ENCODE measurements at places on chromosomes 12 and 14.

- H3K36me3 ChIP-seq = no peaks in the 10 kb centered on the region
- no peak overlapping the region for H3K4me3 ChIP-seq
- no peaks in the 10 kb centered on the region for H3K4me1 ChIP-seq
- no peaks in the 10 kb centered on the region for H3K27me3 ChIP-seq
- DNase-seq = no peak
Observed at GRCh38 chr12:83172866-83173649, 486.4 kb downstream of the TMTC2 start.

GRCh38 chr14:70188659-70189455 lies at the start of gene SLC8A3:
TSS of gene SLC8A3 (minus strand) at chr14:70188951. CDS start at chr14:70168422, 20,529 bp downstream.
- H3K4me3 ChIP-seq = peak within 1 kb of the TSS; percentile 82
- peaks cover 65% of the 10 kb centered on the region for H3K27me3 ChIP-seq
- H3K4me1 ChIP-seq = peaks cover 14% of the 10 kb centered on the region
- no peaks in the 10 kb centered on the region for H3K36me3 ChIP-seq
- H3K27ac ChIP-seq = peak within 1 kb of the TSS; percentile 27

- no peak overlapping the region for H3K4me3 ChIP-seq
- no peak for DNase-seq
- peaks cover 6% of the 10 kb centered on the region for H3K27me3 ChIP-seq
- H3K36me3 ChIP-seq = no peaks in the 10 kb centered on the region
Observed at GRCh38 chr12:100427078-100427477, 46.6 kb upstream of the NR1H4 start.

DNA sequence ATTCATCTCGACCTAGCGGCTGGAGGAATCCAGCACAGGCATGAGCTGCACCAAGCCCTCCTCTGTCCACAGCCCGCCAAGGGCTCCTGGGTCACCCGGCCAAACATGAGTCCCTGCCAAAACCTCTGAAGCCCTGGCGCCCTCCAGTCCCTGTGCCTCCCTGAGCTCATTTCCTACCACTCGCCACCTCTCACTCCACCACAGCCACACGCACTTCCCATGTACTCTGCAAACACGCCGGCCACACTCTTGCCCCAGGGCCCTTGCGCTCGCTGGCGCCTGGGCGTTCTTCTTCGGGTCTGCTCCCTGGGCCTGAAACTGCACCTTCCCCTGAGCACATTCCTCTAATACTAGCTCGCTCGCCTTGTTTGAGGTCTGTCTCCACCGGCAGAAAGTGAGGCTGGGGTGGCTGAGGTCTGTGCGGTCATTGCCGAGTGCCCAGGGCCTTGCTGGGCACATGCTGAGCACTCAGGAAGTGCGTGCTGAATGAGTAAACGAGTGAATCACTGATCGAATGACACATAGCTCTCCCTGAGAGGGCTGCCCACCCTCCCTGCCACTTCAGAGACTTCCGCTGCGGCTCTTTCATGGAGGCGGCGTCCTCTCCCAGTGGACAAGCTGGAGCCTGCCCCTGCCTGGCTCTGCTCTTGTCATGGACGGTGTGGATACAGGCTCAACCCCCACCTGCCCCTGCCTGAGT lies 33.7 kb upstream of the DLK1 start:
- peaks cover 2% of the 10 kb centered on the region for H3K27me3 ChIP-seq
- H3K27ac ChIP-seq = no peak overlapping the region
- no peaks in the 10 kb centered on the region for H3K36me3 ChIP-seq
- no peak overlapping the region for H3K4me3 ChIP-seq
- DNase-seq = no peak
- no peaks in the 10 kb centered on the region for H3K4me1 ChIP-seq

- no peak overlapping the region for H3K4me3 ChIP-seq
- no peak for DNase-seq
- no peaks in the 10 kb centered on the region for H3K36me3 ChIP-seq
Observed at GRCh38 chr12:21934173-21934572, 7.1 kb downstream of the ABCC9 start.

DNA sequence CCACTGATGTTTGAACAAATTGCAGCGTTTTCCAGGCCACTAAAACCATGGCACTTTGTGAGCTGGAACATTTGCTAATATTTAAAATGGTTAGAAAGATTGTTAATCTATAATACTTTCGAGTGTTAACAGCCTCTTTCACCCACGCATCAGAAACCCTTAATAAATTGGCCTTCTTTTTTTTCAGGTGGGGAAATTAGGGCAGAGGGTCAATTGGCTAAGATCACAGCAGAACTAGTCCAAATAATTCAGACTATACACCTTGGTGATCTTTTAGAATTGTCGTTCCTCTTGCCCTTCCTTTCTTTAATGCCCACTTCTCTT lies 105.8 kb downstream of the PTCSC3 start:
- H3K27ac ChIP-seq = no peak overlapping the region
- H3K27me3 ChIP-seq = peaks cover 23% of the 10 kb centered on the region
- DNase-seq = no peak

DNA sequence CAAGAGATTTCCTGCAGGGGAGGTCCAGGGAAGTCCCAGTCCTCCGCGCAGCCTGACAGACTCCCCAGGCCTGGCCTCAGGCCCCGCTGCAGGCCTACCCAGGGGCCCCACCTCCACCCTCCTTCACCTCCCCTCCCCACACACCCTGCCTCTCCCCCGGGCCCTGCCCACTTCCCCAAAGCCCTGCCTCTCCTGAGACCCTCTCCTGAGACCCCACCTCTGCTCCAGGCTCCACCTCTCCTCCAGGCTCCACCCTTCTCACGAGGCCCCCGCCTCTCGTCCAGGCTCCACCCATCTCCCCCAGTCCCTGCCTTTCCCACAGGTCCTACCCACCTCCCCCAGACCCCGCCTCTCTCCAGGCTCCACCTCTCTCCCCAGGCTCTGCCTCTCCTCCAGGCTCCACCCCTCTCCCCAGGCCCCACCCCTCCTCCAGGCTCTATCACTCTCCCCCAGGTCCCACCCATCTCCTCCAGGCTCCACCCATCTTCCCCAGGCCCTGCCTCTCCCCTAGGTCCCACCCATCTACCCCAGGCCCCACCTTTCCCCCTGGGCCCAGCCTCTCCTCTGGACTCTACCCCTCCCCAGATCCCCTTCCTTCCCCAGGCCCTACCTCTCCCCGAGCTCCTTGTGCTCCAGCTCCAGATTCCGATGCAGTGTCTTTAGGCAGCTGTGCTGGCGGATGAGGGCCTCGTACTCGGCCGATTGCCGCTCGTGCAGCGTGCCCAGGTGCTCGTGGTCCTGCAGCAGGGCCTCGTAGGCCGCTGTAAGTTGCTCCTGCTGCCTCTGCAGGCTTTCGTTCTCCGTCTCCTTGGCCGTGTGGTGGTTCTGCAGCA lies 58.8 kb upstream of the GPR68 start:
- no peaks in the 10 kb centered on the region for H3K27me3 ChIP-seq
- peaks cover 70% of the 10 kb centered on the region for H3K36me3 ChIP-seq
- no peak overlapping the region for H3K4me3 ChIP-seq
- peak; percentile 89 for DNase-seq

DNA sequence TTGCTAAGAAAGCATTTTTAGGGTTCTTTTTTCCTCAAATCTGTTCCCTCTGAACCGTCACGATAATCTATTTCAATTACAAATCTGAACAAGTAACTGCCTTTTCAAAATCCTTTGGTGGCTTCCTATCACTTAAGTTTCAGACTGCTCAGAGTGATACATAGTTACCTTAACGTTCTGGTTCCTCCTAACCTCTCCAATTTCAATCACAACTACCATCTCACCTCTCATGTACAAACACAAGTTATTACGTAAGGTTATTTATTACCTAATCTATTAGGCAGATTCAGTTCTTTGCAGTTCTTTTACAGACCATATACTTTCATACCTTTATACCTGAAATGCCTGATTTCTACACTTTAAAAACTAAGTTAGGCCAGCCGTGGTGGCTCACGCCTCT lies 12.1 kb downstream of the RNF212B start:
- no peaks in the 10 kb centered on the region for H3K36me3 ChIP-seq
- no peak overlapping the region for H3K4me3 ChIP-seq
- H3K27ac ChIP-seq = no peak overlapping the region
- peaks cover 12% of the 10 kb centered on the region for H3K27me3 ChIP-seq
- no peak for DNase-seq
- no peaks in the 10 kb centered on the region for H3K4me1 ChIP-seq

DNA sequence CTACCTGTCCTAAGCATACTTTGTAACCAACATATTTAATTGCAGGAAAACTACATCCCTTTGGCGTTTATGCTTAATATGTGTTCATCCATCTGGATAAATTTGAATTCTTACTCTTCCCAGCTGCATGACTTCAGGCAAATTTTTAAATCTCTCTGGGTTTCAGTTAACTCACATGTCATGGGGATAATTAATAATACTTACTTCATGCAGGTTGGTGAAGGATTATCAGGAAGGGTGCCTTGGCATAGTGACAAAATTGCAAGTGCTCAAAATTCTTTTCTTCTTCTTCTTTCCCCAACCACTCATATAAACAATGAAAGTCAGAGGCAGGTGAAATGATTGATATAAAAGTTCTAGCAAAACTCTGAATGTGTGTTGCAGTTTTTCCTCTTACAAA lies 15.9 kb downstream of the SYT10 start:
- H3K27ac ChIP-seq = no peak overlapping the region
- no peak overlapping the region for H3K4me3 ChIP-seq
- H3K4me1 ChIP-seq = no peaks in the 10 kb centered on the region
- no peak for DNase-seq

DNA sequence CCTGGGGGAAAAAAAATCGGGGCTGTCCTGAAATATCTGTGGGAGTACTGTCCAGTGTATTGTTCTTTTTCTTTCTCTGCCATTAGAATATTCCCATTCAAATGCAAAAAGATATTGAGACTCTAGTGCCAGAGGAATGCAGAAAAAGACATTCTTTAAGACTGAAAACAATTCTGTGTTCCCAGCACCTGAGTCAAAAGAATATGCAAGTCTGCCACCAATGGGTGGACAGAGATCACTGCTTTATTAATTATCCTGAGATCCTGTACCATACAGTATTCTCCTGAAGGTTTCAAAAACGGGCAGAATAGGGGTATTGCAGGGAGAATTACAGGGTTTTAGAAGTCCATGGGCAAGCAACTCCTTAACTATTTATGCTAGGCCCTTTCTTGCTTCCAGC lies 361.8 kb downstream of the C12orf50 start:
- H3K27ac ChIP-seq = no peak overlapping the region
- no peak for DNase-seq
- no peak overlapping the region for H3K4me3 ChIP-seq
- H3K4me1 ChIP-seq = peaks cover 2% of the 10 kb centered on the region

- no peaks in the 10 kb centered on the region for H3K36me3 ChIP-seq
- DNase-seq = no peak
- no peak overlapping the region for H3K27ac ChIP-seq
- H3K27me3 ChIP-seq = no peaks in the 10 kb centered on the region
- H3K4me1 ChIP-seq = no peaks in the 10 kb centered on the region
- no peak overlapping the region for H3K4me3 ChIP-seq
Observed at GRCh38 chr12:124727264-124727800, 136.3 kb downstream of the SCARB1 start.

DNA sequence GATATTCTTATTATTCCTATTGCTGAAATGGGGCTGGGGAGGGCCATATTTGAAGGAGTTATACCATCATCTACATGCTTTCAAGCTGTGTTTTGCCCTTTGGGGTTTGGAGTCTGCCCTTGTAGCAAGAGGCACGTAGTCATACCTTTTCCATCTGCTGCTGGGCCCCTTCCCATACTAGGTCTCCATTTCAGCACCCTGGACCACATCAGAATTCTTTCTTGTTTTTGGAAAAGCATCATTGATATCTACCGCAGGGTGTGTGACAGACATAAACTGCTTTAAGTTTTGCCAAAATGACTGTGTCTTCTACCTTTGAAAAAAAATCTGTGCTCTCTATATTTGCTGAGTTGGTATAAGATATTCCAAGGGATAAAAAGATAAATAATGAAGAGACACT lies 12.3 kb upstream of the DUSP6 start:
- no peak overlapping the region for H3K27ac ChIP-seq
- peaks cover 2% of the 10 kb centered on the region for H3K27me3 ChIP-seq

GRCh38 chr14:79911744-79912143 lies 299.6 kb downstream of the DIO2 start:
- H3K36me3 ChIP-seq = no peaks in the 10 kb centered on the region
- H3K4me1 ChIP-seq = no peaks in the 10 kb centered on the region
- no peak overlapping the region for H3K4me3 ChIP-seq
- H3K27me3 ChIP-seq = no peaks in the 10 kb centered on the region

- no peaks in the 10 kb centered on the region for H3K4me1 ChIP-seq
- DNase-seq = no peak
- no peak overlapping the region for H3K4me3 ChIP-seq
- no peaks in the 10 kb centered on the region for H3K36me3 ChIP-seq
- H3K27me3 ChIP-seq = no peaks in the 10 kb centered on the region
- H3K27ac ChIP-seq = no peak overlapping the region
Observed at GRCh38 chr14:30185832-30186231, 258.2 kb upstream of the PRKD1 start.

- peaks cover 6% of the 10 kb centered on the region for H3K36me3 ChIP-seq
- no peaks in the 10 kb centered on the region for H3K4me1 ChIP-seq
- no peak for DNase-seq
- no peak overlapping the region for H3K27ac ChIP-seq
Observed at GRCh38 chr12:109185441-109185840, 69.1 kb downstream of the ACACB start.

DNA sequence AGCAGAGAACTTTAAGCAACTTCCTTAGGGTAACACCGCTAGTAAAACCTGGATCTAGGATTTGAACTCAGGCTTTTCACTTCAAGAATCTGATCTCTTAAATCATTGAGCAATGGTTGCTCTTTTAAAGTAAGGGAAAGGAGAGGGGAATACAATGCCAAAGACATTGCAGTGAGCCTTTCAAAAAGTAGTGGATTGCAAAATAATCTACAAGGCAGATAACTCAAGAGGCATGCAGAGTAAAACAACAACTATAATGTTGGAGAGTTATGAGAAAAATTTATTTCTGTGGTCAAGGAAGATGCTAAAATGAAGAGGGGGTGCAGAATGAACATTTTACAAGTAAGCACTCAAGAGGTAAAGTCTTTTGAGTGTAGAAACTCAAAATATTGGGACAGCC lies 432.6 kb downstream of the C12orf50 start:
- H3K27ac ChIP-seq = no peak overlapping the region
- DNase-seq = no peak
- no peak overlapping the region for H3K4me3 ChIP-seq
- H3K36me3 ChIP-seq = no peaks in the 10 kb centered on the region
- no peaks in the 10 kb centered on the region for H3K4me1 ChIP-seq

GRCh38 chr14:57816568-57817284 lies 49.2 kb downstream of the SLC35F4 start:
- H3K36me3 ChIP-seq = no peaks in the 10 kb centered on the region
- no peak for DNase-seq
- no peak overlapping the region for H3K4me3 ChIP-seq
- peaks cover 2% of the 10 kb centered on the region for H3K4me1 ChIP-seq

GRCh38 chr14:102212356-102212755 lies 72.7 kb downstream of the WDR20 start:
- H3K27me3 ChIP-seq = no peaks in the 10 kb centered on the region
- H3K36me3 ChIP-seq = peaks cover 4% of the 10 kb centered on the region
- no peaks in the 10 kb centered on the region for H3K4me1 ChIP-seq
- no peak overlapping the region for H3K4me3 ChIP-seq

DNA sequence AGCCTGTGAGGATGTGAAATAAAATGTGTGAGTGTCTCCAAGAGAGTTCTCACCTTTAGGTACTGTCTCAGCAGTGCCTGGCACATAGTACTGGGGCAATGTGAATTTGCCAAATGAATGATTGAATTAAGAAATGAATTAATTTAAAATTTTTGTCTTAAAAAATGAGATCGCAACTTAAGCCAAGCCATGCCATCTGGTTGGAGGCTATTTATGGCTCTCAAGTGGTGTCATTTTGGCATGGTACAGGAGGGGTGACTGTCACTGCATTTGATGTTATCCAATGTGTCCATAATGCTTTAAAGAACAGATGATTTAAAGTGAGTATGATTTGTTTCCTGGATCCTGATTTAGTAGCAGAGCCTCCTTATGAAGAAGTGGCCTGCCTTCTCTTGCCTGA lies 80.3 kb downstream of the SRGAP1 start:
- no peak overlapping the region for H3K4me3 ChIP-seq
- H3K36me3 ChIP-seq = no peaks in the 10 kb centered on the region

- H3K27me3 ChIP-seq = peaks cover 71% of the 10 kb centered on the region
- DNase-seq = no peak
- H3K4me1 ChIP-seq = peaks cover 11% of the 10 kb centered on the region
- no peak overlapping the region for H3K27ac ChIP-seq
Observed at GRCh38 chr14:73238941-73239340, 1.6 kb downstream of the PAPLN start.

Measured in activated naive CD4-positive, alpha-beta T cell treated with anti-CD3 and anti-CD28 coated beads for 36 hours (primary cell).